ENCODE measurements at places on chromosomes 13 and 19.

DNA sequence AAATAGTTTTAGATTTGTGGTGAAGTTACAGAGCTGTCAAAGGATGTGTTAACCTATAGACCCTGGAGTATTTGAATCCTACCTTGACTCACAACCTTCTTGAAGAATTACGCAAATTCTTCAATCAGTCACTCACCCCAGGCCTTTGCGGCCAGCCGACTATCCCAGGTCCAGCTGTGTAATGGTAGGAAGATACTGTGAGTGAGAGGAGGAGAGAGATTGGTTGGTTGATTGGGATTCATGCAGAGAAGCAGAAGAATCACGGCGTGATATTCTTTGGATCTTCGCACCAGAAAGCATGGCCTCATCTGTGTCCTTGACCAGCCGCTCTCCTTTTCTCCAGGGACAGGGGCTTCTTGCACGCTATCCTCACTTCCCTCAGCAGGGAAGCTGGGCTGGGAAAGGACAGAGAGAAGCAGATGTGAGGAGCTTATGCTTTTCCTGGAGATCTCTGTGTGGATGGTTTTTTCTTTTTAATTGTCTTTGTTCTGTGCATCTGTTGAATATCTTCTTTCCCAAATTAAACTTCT is 249.1 kb downstream of the GGACT start:
- no peak for DNase-seq

GRCh38 chr13:46541210-46541609 is 11.8 kb upstream of the LRCH1 start:
- no peak for DNase-seq

DNA sequence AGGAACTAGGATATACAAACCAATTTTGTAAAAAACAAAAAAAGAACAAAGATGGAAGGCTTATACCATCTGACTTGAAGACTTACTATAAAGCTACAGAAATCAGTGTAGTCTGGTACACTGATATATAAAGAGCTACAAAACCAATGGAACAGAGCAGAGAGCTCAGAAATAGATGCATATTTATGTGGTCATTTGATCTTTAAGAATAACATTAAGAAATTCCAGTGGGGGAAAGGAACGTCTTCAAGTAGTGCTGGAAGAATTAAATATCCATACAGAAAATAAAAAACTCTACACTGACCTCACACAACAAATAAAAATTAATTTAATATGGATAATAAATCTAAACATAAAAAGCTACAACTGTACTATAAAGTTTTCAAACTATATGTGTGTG is 317.0 kb downstream of the ENOX1 start:
- no peak for DNase-seq

DNA sequence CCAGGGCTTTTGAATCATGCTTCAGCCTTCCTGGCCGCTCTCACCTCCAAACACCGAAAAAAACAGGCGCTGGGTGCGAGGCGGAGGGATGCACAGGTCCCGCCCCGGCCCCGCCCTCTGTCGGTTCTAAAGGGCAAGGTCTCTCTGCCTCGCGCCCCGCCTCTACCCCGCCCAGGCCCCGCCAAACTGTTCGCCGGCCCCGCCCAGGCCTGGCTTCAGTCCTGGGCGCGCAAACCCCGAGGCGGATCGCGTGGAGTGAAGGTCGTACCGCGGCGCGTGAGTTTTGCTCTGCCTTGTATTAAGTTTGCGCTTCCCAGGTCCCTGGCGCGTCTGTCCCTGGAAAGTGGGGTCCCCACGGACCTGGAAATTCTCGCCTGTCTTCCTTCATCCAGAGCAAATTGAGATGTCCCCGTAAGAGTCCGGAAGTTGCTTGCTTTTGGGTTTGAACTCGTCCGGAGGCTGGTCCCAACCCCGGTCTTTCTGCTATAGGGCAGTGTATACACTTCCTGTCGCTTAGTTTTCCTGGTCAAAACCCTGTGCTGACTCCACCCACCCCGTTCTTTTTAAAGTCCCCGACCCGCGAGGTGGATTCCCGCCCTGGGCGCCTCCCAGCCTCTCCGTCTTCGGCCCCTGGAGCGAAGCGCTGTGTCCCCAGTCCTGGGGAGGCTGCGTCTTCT is 8.4 kb downstream of the ZNF808 start:
- DNase-seq, result no peak

- DNase-seq, result no peak
Measured at GRCh38 chr19:35718345-35719041, 690 bp downstream of the KMT2B start.

GRCh38 chr13:86681223-86681622 is 882.0 kb upstream of the SLITRK6 start:
- no peak for DNase-seq

DNA sequence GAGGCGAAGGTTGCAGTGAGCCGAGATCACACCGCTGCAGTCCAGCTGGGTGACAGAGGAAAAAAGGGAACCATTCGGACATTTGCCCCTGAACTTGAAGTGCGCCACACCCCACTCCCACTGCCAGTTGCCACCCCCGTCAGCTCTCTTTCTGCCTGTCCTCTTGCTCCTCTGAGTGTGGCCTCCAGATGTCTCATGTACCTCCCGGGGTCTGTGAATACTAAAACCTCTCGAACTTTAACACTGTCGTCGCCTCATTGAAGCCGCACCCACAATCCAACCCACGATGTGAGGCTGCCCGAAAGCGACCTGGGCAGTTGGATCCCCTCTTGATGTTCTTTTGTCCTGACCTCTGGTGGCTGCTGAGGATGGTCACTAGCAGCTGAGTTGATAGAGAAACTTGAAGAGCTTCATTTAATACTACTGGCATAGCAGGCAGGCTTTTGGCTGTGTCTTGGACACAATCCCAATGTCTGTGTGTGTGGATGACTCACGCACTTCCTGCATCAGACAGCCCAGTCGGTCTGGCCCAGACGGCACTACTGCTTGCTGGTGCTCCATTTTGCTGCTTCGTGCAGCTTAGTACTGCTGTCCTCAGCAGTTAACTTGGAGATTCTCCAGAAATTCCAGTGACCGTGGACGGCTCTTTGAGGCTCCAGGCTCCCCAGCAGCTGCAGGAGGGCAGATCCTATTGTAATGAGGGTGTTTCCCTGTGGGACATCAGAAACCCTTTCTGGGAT is 4.2 kb downstream of the FPR3 start:
- DNase-seq, result no peak

GRCh38 chr13:55007681-55008080 is 1979.1 kb downstream of the OLFM4 start:
- DNase-seq, result no peak

- peak; percentile 24 for DNase-seq
Measured at GRCh38 chr13:68050761-68051160, 820.6 kb upstream of the PCDH9 start.

- no peak for DNase-seq
Measured at GRCh38 chr13:39282400-39282972, 244.2 kb downstream of the NHLRC3 start.

- DNase-seq, result peak; percentile 92
Measured at GRCh38 chr19:13022859-13023636, 27.8 kb downstream of the NFIX start.

DNA sequence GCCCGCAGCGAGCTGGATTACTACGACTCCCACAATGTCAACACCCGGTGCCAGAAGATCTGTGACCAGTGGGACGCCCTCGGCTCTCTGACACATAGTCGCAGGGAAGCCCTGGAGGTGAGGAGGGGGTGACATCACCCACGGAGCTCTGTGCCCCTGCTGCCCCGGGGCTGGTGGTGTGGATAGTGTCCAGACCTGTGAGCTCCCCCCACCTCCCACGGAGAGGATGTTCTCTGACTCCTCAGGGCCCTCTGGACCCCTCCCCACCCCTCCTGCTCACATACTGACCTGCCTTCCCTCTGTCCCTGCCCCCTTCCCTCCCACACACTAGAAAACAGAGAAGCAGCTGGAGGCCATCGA is 20.7 kb downstream of the CAPN12 start:
- DNase-seq, result no peak

GRCh38 chr19:18418029-18418482 is 1.1 kb upstream of the SSBP4 start:
- no peak for DNase-seq

GRCh38 chr13:77696006-77696878 is 1.2 kb upstream of the SLAIN1 start:
- no peak for DNase-seq

- no peak for DNase-seq
Measured at GRCh38 chr13:99383511-99383921, 76.3 kb upstream of the GPR183 start.

- DNase-seq, result no peak
Measured at GRCh38 chr19:47310323-47310722, 662 bp downstream of the C5AR1 start.

DNA sequence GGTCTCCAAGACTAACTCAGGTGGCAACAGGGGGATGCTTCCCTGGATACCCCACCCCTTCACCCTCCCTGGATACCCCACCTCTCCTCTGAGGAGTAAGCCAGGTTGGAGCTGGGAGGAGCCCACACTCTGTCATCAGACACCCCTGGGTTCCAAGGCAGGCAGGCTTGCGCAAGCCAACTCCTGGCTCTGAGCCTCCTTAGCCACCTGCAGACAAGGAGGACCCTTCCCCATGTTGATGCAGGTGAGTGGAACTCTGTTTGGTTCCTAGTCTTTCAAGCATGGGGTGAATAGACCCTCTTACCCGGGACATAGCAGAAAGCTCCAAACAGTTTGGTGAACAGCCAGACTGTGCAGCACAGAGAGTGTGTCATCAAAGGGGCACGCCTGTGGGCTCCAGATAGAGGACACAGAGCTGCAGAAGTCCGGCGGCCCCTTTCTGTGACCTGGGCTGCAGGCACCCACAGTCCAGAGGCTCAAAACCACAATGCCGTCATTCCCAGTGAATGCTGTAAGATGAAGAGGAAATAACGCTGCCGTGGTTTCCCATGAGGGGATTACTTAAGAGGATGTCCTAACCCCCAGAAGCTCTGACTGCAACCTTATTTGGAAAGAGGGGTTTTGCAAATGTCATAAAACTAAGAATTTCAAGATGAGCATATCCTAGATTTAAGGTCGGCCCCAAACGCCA is 12.1 kb upstream of the HAS1 start:
- DNase-seq, result no peak

- DNase-seq, result no peak
Measured at GRCh38 chr19:42397263-42398166, 7.4 kb upstream of the CNFN start.

DNA sequence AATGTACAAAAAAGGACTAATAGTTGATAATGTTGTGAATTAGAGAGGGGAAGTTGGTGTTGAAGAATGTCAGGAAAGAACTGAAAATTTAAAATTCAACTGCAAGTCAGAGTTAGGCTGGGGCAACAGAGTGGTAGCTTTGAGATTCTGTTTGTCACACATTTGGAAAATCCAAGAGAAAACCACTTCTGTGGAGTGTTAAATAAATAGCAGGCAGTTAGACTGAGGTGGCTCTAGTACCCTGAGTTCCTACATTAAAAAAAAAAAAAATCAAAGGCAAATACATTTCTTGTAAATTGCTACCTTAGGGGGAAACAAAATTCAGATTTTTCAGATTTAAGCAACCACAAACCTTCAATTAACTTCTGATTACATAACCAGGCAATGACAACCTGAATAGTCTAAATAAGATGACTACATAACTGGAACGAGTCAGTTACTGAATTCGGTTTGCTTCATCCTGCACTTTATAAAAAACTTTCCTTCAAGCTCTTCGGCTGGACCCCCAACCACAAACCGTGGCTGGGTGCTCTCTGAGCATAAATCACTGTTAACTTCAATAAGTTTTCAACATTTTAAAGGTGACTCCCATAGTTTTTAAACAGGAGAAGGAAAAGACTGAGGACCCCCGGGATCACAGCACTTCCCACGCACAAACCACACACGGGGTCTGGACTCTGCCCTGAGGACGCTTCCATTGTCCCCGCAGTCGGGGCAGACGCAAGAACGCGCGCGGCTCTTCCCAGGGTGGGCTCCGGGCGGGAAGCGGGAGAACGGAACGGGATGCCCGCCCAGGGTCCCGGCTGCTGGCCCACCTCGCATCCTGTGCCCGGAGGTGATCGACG is 725 bp downstream of the ZNF682 start:
- no peak for DNase-seq

DNA sequence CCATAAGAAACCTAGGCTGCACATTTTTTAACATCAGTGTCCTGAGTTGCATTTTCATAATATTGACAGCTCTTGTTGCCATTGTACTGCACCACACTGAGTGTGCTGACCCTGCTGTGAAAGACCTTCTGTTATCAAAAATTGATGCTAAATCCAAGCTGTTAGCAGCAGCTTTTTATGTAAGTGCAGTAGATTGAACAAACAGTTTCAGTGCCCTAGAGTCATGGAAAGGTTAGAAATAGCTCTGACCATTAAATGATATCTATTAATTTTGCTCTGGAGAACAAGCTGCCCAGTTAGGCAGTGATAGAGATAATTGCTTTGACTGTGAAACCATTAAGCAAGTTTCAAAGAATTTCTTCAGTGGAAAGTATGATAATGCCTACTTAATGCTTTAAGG is 1289.2 kb upstream of the PCDH20 start:
- DNase-seq, result no peak

GRCh38 chr13:113431171-113431570 is 22.1 kb downstream of the ADPRHL1 start:
- no peak for DNase-seq

GRCh38 chr13:100356426-100356825 is 232.2 kb downstream of the GGACT start:
- DNase-seq, result no peak

GRCh38 chr13:50645092-50645491 is 198.4 kb downstream of the DLEU7 start:
- no peak for DNase-seq

DNA sequence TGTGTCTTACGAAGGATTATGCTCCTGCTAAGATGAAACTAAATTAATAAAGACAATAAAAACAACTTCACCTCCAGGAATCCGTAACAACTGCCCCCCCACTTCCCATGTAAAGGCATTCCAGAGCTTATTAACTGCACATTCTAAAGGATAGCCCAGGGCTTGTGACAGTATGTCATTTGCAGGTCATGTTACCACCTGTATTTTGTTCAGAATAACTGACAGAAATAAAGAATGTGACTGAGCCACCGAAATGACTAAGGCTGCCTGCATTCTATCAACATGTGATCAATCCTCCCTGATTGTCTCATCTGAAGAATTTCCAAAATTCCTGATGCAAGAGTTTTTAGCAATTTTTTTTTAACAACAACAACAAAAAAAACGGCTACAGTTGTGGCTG is 117.2 kb downstream of the MIPEP start:
- no peak for DNase-seq

- DNase-seq, result no peak
Measured at GRCh38 chr13:111978546-111978945, 88.4 kb upstream of the SOX1 start.

GRCh38 chr19:54312436-54313377 is at the start of gene LILRA5:
Gene LILRA5, minus strand, starts transcription at chr19:54313166. Its CDS starts 147 bp downstream, at chr19:54313019.
- DNase-seq, result no peak

- DNase-seq, result no peak
Measured at GRCh38 chr13:112244061-112244460, 132.1 kb upstream of the SPACA7 start.

GRCh38 chr13:110965038-110965754 is 50.3 kb upstream of the ANKRD10 start:
- DNase-seq, result no peak

- DNase-seq, result no peak
Measured at GRCh38 chr19:7904074-7905020, 670 bp downstream of the MAP2K7 start.

GRCh38 chr19:44725684-44726083 is 22.8 kb upstream of the BCL3 start:
- no peak for DNase-seq

Data from NCI-H446 (cell line).